Right kidney (tissue), 9 donors: ENCODE measurements at places on chromosomes 7 and 10.

DNA sequence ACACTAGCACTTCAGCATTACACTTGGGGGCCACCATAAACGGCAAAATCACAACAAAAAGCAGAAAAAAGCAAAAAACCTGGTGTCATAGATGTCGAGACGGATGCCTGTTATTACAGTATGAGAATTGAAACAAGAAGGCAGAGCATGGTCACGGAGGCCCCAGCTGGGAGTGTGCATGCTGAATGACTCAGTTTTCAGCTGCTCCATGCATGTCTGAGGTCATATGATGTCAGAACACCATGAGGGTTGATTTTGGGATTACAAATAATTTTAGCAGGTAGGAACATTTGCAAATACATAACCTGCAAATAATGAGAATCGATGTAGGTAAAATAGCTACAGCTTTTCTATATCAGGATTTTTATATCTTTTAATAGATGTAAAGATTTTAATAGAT, 19.1 kb downstream of the ZMYND11 start:
- no peak for DNase-seq

DNA sequence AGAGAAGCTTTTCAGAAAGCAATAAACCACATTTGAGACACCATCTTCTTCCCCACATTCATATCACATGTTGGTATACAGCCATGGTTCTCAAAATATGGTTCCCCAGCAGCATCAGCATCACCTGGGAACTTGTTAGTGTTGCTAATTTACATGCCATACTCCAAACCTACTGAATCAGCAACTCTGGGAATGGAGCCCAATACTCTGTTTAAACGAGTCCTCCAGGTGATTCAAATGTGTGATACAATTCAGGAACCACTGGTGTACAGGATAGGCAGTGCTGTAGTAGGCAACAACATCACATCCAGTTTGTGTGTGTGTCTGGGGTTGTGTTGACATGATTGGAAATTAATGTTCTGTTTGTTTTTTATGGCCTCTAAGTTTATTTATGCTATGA, 47.7 kb downstream of the ZNF277 start:
- no peak for DNase-seq

DNA sequence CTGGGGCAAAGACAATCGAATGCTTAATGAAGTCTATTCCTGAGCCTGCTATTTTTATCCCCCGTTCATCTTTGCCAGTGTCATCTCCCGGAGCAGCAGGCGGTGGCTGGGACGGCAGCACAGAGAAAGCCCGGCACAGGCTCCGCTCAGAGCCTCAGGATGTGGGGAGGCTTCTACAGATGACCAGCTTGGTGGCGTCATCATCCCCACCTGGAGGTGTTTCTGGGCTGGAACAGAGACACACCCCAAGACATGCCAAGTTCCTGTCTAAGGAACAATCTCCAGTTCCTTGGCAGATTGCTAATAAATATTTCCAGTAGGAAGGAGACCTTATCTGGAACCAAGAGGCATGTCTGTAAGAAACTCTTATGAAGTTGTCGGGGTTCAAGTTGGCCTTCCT, 552.4 kb upstream of the MGMT start:
- no peak for DNase-seq

- DNase-seq, result no peak
Measured at GRCh38 chr10:90205340-90205739, 503.9 kb downstream of the KIF20B start.

DNA sequence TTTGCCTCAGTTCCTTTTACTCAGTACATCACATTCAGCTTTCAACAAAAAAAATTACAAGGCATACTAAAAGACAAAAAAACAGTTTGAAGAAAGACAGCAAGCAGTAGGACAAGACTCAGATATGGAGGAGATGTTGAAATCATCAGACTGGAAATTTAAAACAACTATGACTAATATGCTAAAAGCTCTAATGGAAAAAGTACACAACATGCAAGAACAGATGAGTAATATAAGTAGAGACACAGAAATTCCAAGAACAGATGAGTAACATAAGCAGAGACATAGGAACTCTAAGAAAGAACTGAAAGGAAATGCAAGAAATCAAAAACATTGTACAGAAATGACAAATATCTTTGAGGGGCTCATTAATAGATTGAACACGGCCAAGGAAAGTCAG, 402.6 kb downstream of the NEBL start:
- no peak for DNase-seq

DNA sequence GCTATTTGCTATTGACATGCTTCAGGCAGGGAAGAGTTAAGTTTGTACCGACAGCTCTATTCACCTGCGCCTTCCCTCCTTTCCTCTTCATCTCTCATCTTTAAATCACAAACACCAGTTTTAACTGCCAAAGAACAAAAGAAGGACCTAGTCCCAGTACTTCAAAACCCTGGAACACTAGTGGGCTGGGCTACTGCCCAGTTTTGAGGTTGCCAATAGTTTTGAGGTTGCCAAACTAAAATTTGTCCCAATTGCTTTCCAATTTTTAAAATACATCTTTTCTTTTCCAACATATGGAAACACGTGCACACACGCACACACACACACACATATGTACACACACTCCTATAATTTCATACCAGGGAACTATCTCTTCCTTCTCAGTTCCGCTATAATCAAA, 130.6 kb upstream of the SLC26A5 start:
- DNase-seq, result no peak

GRCh38 chr7:139304517-139304916, 36.6 kb upstream of the FMC1 start:
- no peak for DNase-seq

DNA sequence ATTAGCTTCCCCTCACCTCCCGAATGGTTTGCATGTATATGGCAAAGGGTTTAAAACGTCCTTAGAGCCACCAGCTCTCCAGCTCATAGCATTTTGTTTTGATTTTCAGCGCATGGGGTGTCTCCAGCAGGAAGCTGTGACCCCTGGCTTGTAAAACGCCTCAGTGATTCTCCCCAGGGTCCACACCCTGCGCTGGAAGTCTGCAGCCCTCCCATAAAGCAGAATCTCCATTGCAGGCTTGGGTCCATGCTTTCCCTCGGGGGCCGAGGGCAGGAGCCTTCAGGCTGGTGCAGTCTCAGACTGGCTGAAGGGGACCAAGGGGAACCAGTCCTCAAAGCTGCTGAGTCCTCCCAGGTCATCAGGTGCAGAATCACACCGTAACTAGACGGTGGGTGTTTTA, 109.7 kb downstream of the VIPR2 start:
- no peak for DNase-seq

GRCh38 chr7:6162650-6163366, 109.6 kb downstream of the CYTH3 start:
- no peak for DNase-seq

DNA sequence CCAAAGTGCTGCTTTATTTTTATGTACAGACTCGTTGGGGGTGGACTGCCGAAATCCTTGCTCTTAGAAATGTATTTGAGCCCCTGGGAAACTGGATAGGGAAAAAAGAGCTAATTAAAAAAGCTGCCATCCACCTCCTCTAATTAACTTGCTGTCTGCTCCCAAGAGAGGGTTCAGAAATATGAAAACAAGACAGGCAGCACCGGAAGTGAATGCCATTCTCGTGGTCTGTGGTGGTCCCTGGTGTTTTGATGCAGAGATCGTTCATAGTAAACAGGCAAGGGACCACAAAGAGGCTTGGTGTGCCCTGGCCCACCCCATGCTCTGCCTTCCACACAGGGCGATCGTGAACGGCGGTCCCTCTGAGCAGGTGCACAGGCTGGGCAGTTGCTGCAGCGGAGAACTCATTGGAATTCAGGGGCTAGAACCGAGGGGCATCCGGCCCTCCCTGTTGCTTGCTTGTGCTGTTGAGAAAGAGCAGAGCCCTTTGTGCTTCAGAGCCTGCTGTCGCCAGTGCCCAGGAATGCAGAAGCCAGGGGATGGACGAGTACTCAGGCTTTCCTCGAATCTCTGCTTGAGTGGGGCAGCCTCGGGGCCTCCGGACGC, 79.1 kb upstream of the BTBD16 start:
- peak; percentile 45 for DNase-seq

GRCh38 chr10:62648921-62649320, 155.6 kb upstream of the ADO start:
- DNase-seq, result no peak

- DNase-seq, result no peak
Measured at GRCh38 chr7:128137181-128137580, 103.9 kb upstream of the LEP start.

GRCh38 chr10:61795551-61795950, 105.9 kb upstream of the ARID5B start:
- DNase-seq, result no peak

- peak; percentile 26 for DNase-seq
Measured at GRCh38 chr7:14457568-14458453, 444.7 kb downstream of the DGKB start.

- DNase-seq, result no peak
Measured at GRCh38 chr7:82722946-82723345, 279.4 kb upstream of the CACNA2D1 start.

GRCh38 chr10:125120053-125120710, 40.2 kb downstream of the CTBP2 start:
- DNase-seq, result no peak

DNA sequence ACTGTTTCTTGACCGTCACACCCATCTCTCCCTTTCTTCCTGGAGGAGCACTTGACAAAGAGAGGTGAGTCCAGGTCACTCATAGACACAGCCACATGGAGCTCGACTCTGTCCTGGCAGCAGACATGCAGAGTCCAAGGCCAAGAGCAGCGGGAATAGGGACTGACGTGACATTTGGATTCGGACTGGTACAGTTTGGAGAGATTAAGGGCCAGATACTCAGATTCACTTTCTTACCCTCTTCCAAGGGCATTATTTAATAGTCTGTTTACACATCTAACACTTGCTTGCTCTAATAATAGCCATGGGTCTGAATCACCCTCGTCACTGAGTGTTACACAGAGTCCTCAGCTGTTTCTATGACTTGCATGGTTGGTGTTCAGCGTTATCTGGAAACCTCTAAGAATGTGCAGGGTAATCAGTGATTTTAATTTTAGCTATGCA, 39.2 kb upstream of the OTUD1 start:
- DNase-seq, result no peak

DNA sequence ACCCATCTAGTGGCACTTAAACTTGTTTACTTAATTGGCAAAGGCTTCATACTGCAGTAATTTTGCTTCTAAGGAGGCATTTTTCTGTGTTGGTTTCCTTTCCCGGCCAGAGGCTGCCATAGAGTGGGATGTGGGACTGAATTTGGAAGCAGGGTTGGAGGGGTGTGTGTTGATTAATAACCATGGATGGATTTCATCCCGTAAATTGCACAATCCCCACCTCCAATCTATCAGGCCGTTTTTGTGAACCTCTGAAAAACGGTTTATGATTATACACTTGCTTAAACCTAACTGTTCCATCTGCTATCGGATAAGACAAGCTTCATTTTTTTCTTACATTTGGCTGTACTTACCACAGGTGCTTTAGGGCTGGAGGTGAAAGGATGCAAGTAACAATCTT, 1.3 kb downstream of the TMEM60 start:
- no peak for DNase-seq

DNA sequence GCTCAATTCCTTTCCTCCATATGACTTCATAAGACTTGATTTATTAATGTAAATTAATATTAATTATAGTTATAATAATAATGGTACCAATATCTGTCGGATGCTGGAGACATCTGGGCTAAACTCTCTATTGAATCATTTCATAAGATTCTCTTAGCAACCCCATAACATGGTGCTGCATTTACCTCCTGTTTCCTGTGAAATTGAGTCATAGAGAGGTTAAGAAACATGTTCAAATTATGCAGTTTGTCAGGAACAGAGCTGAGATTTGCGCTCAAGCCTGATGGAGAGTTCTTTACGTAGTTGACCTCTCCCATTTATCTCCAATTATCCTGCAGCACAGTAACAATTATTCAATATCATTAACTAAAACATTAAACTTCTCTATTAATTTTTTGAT, 621.8 kb upstream of the FZD8 start:
- no peak for DNase-seq

GRCh38 chr10:12844811-12845483, 156.6 kb downstream of the CCDC3 start:
- DNase-seq, result peak; percentile 72

DNA sequence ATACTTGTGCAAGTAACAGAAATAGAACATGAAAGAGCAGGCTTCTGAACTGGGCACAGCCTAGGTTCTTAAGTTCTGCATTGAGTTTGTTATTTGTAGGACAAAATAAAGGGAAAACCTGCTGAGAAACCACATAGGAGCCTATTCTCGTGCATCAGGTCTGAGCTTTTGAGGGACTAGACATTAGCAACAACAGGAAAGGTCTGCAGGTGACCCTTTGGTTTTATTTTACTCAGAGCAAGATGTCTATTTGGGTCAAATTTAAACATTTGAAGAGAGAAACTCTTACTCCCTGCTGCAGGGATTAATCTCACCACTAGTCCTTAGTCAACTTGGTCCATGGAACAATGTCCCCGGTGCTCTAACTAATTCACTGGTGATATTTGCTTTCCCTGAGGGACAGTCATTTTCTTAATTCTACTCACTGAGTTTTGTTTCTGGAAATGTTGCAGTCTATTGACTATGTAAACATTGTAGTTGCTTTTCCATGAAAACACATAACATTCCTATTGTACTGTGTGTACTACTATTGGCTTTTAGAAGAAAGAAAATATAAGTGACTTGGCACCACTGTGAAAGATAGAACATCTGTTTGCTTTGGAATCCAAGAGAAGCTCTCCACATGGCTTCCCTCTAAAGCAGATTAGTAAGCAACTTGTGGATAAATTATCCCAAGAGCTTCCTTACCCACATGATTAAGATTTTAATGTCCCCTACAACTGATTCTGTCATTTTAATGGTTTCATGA, 108.2 kb downstream of the CHRM2 start:
- DNase-seq, result no peak

DNA sequence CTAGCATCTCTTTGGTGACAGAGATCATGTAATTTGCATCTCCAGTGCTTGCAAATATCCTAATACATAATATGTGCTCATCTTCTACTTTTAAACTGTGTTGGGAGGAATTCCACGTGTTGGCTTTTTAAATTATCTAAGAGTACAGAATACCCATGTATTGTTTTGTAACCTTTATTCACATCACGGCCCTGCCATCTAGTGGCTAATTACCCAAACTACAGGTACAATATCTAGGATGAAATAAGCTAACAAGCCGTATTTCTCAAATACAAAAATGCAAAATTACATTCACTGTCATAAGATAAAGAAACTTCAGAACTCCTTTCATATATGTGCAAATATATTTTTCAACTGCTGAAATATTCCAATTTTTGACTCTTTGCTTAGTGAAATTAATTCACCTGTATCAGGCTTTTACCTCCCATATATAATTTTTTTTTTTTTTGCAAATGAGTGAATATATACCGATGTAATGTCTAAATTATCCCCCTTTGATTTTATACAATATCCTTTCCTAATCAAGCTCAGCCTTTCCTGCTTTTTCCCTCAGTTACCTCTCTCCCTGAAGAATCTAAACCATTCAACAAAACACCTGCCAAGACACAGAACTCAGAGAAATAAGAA, 30.3 kb upstream of the LSM8 start:
- DNase-seq, result no peak

- peak; percentile 51 for DNase-seq
Measured at GRCh38 chr10:5551531-5552375, 27.0 kb downstream of the CALML3 start.

- DNase-seq, result no peak
Measured at GRCh38 chr7:99560834-99561736, 2.6 kb downstream of the ZNF655 start.

GRCh38 chr7:35463751-35464150, 209.9 kb upstream of the TBX20 start:
- no peak for DNase-seq
